Testis (tissue), 5 donors: ENCODE measurements at places on chromosomes 6 and 20. TPM values are rescaled to one million over a fixed set of nuclear protein-coding genes. Genes with fewer than 3 reads are reported as not detected.
A peak's percentile ranks its signal among the peaks of the same experiment; 100 is the strongest.

GRM4 gene
- 3.5 TPM for total RNA-seq

- H3K4me1 ChIP-seq: no peaks in the 10 kb centered on the region
- DNase-seq: no peak
- H3K27me3 ChIP-seq: no peaks in the 10 kb centered on the region
- no peak overlapping the region for H3K4me3 ChIP-seq
- no peaks in the 10 kb centered on the region for H3K36me3 ChIP-seq
These were observed 120.8 kb downstream of the MAFB start for GRCh38 chr20:40568200-40568599.

DNA sequence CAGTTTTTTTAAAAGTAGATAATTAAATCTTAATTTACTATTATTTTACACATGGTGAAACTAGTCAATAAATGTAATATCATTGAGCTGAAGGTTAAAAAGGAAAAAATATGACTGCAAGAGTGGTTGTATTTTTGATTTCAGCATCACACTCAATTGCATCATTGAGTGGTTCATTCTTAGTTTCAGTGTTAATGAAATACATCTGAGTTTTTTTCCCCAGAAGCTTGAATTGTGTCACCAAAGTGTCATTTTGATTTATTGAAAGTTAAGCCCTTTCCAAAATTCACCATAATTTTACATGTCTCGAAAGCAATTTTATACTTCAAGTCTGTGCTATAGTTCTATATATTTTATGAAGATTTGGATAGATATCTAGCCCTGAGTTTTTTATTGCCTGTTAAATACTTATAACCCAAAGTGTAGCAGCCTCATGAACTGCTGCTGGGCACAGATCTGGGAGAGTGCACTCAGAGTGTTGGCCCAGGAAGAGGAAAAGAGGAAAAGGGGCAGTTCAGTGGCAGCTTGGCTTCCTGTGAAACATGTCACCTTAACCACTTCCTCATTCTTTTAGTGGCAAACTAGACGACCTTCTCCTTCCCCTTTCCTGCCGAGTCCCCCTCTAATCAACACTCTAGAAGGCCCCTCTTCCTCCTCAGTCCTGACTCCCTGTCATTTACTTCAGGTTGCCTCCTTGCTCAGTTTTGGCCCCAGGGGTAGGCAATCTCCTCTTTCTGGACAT, 140.7 kb downstream of the ESR1 start:
- no peaks in the 10 kb centered on the region for H3K27me3 ChIP-seq
- no peak overlapping the region for H3K4me3 ChIP-seq
- H3K27ac ChIP-seq: no peak overlapping the region
- DNase-seq: no peak
- H3K36me3 ChIP-seq: no peaks in the 10 kb centered on the region
- H3K4me1 ChIP-seq: no peaks in the 10 kb centered on the region

GRCh38 chr6:31083742-31084354, 28.5 kb downstream of the C6orf15 start:
- DNase-seq: peak; percentile 41
- H3K36me3 ChIP-seq: no peaks in the 10 kb centered on the region
- H3K4me3 ChIP-seq: no peak overlapping the region
- H3K27ac ChIP-seq: no peak overlapping the region
- H3K4me1 ChIP-seq: peaks cover 5% of the 10 kb centered on the region
- H3K27me3 ChIP-seq: no peaks in the 10 kb centered on the region

LTV1 gene
- total RNA-seq: 18.5 TPM

GRCh38 chr6:31660381-31661261, at the start of gene C6orf47:
TSS of gene C6orf47 (minus strand) at chr6:31660778. CDS start at chr6:31659947, 831 bp downstream.
- peaks cover 42% of the 10 kb centered on the region for H3K4me1 ChIP-seq
- no peaks in the 10 kb centered on the region for H3K36me3 ChIP-seq
- peak within 1 kb of the TSS; percentile 85 for H3K27ac ChIP-seq
- DNase-seq: peak; percentile 92
- H3K4me3 ChIP-seq: peak within 1 kb of the TSS; percentile 79

- no peak for DNase-seq
- H3K27me3 ChIP-seq: no peaks in the 10 kb centered on the region
- peaks cover 19% of the 10 kb centered on the region for H3K4me1 ChIP-seq
- no peak overlapping the region for H3K27ac ChIP-seq
- H3K36me3 ChIP-seq: no peaks in the 10 kb centered on the region
These were observed 142.0 kb downstream of the DLL1 start for GRCh38 chr6:170148709-170149470.

DNA sequence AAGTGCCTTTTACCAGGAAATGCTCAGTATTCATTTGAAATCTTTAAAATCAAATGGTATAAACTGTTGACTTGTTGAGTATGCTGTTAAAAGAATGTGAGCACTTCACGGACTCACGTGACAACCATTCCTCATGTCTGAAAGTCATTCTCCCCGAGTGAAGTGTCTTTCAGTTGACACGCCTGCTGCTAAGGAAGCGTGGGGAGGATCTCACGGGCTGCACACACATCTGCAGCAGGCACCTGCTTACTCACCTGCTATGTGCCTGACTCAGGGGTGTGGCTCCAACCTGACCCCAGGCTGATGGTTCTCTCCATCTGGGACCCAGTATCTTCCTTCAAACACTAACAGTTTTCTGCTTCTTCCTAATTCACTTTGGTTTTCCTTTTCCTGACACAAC, 32.7 kb downstream of the WDR27 start:
- no peak overlapping the region for H3K27ac ChIP-seq
- H3K4me3 ChIP-seq: no peak overlapping the region
- no peaks in the 10 kb centered on the region for H3K27me3 ChIP-seq
- H3K36me3 ChIP-seq: no peaks in the 10 kb centered on the region

BMP2 gene
- total RNA-seq: 3.8 TPM

- H3K4me3 ChIP-seq: no peak overlapping the region
- H3K36me3 ChIP-seq: no peaks in the 10 kb centered on the region
- H3K4me1 ChIP-seq: peaks cover 9% of the 10 kb centered on the region
These were observed 28.9 kb downstream of the EIF2S2 start for GRCh38 chr20:34083137-34083536.

OCSTAMP gene
- not detected for total RNA-seq

DNA sequence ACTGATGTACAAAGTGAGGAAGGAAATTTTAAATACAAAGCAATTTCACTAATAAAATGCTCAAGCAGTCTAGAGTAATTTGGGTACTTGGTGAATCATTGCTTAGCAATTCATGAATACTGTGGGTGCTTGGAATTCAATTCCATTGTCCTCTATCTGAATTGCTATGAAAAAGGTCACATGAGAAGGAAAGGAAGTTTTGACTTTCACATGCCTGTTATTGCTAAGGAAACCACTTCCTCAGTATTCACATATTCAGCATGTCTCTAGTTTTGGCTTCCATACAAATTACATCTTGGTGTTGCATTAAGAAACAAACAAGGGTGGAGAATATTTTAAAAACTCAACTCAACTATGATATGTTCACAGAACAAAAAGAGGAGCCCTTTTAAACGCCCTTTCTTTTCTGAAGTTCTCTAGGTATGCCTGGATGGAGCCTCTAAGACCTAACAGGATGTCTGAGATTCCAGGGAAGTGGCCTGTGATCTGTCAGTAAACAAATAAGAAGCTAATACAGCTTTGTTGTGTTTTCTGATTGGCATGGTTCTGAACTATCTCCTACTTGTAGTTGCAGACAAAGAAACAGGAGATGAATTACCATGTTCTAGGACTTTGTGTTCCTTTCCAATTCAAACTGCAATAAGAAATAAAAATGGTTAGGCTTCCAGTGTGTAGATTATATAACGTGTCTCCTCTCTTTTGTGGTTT, 190.4 kb downstream of the OGFRL1 start:
- no peaks in the 10 kb centered on the region for H3K4me1 ChIP-seq
- no peaks in the 10 kb centered on the region for H3K27me3 ChIP-seq
- no peak for DNase-seq

GRCh38 chr20:46307999-46308257, 370 bp downstream of the CDH22 start:
- H3K4me3 ChIP-seq: peak overlapping the region; percentile 53
- H3K36me3 ChIP-seq: no peaks in the 10 kb centered on the region
- H3K27ac ChIP-seq: no peak overlapping the region
- no peaks in the 10 kb centered on the region for H3K27me3 ChIP-seq
- no peak for DNase-seq

GRCh38 chr6:93675856-93676417, 256.6 kb upstream of the EPHA7 start:
- H3K4me3 ChIP-seq: no peak overlapping the region
- H3K4me1 ChIP-seq: no peaks in the 10 kb centered on the region
- H3K27ac ChIP-seq: no peak overlapping the region
- no peaks in the 10 kb centered on the region for H3K27me3 ChIP-seq
- no peak for DNase-seq

- H3K4me1 ChIP-seq: peaks cover 16% of the 10 kb centered on the region
- H3K4me3 ChIP-seq: peak overlapping the region; percentile 60
- peak overlapping the region; percentile 67 for H3K27ac ChIP-seq
These were observed 1.9 kb downstream of the ID1 start for GRCh38 chr20:31606804-31607639.

PRICKLE4 gene
- 1.9 TPM for total RNA-seq

PKIB gene
- total RNA-seq: 3.3 TPM

DNA sequence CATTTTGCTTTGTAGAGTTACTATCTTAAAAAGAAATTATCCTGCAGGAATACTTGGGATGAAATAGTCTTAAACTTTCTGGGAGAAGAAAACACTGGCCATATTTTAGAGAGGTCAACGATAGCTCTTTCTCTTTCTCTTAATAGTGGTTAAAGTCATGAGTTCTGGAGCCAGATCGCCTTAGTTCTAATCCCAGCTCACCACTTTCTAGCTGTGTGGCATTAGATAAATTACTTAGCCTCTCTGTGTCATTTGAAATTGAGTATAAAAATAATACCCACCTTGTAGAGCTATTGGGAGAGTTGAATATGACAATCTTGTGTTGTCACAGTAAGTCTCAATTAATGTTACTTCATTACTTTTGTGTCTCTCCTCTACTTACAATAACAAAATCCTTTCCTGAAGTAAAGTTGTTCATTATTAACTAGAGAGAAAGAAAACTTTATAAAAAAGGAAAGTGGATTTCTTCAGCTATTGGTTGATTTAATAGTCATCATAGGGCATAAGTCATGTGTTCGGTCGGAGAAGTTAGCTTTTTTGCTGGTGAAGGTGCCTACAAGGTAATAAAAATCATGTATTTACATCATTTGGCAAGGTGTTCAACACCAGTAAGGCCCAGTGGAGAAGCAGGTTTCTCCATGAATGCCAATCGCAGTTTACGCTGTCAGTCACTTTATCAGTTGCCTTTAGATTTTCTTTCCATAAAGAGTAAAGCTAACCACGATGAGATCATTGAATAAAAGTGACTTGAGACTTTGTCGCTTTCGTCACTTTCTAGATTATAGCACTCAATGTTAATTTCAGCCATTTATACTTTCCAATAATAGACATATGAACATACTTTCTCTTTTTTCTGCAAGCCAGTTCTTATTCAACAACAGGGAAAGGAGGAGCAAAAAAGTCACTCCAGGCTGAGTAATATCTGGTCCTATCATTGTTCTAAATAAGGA, 2.0 kb downstream of the NEDD9 start:
- H3K27ac ChIP-seq: peak overlapping the region; percentile 84
- H3K27me3 ChIP-seq: no peaks in the 10 kb centered on the region
- no peaks in the 10 kb centered on the region for H3K36me3 ChIP-seq
- no peak for DNase-seq
- H3K4me3 ChIP-seq: peak overlapping the region; percentile 67

GRCh38 chr20:38321959-38322598, 18.1 kb downstream of the BPI start:
- no peaks in the 10 kb centered on the region for H3K36me3 ChIP-seq
- DNase-seq: peak; percentile 70
- no peaks in the 10 kb centered on the region for H3K4me1 ChIP-seq

MAFB gene
- total RNA-seq: 17.7 TPM

DNA sequence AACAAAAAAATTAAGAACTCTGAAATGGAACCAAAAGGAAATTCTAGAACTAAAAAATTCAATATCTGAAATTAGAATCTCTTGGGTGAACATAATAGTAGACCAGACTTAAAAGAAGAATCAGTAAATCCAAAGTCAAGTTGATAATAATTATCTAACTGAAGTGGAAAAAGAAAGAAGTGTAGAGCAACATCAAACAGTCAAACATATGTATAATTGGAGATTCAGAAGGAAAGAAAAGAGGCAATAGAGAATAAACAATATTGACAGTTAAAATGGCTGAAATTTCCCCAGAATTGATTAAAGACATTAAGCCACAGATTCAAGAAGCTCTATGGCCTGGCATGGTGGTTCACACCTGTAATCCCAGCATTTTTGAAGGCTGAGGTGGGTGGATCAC, 383.6 kb downstream of the PREX1 start:
- no peaks in the 10 kb centered on the region for H3K27me3 ChIP-seq
- H3K27ac ChIP-seq: no peak overlapping the region
- H3K4me1 ChIP-seq: no peaks in the 10 kb centered on the region
- no peaks in the 10 kb centered on the region for H3K36me3 ChIP-seq

GRCh38 chr6:144266091-144266649, 19.0 kb upstream of the UTRN start:
- DNase-seq: peak; percentile 21
- H3K27ac ChIP-seq: no peak overlapping the region
- H3K4me1 ChIP-seq: no peaks in the 10 kb centered on the region
- no peaks in the 10 kb centered on the region for H3K27me3 ChIP-seq
- H3K36me3 ChIP-seq: no peaks in the 10 kb centered on the region
- no peak overlapping the region for H3K4me3 ChIP-seq

ENPP4 gene
- total RNA-seq: 21.1 TPM

- H3K4me1 ChIP-seq: no peaks in the 10 kb centered on the region
- no peaks in the 10 kb centered on the region for H3K27me3 ChIP-seq
- H3K27ac ChIP-seq: no peak overlapping the region
- no peaks in the 10 kb centered on the region for H3K36me3 ChIP-seq
- DNase-seq: no peak
- no peak overlapping the region for H3K4me3 ChIP-seq
These were observed 953.7 kb downstream of the TFAP2A start for GRCh38 chr6:9461188-9461587.

DNA sequence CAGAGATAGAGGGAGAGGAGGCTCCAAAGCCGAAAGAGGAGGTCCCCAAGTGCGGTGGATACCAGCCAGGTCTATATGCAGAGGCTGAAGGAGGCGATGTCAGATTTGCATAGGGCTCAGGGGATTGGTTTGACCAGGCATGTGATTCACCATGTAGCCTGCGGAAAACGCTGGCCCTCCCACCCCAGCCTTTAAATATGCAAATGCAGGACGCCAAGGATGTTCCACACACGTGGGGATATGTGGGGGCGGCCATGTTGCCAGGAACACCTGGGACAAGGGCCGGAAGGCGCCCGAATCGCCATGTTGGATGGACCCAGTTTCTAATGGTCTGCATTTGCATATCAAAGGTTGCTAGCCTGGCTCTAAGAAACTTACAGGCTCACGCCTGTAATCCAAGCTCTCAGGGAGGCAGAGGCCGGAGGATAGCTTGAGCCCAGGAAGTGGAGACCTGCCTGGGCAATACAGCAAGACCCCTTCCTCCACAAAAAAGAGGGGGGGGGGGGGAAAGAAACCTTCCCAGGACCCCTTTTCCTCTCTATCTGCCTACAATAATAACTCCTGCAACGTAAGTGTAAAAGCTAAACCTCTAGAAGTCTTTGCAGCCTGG, 110.5 kb downstream of the TULP4 start:
- H3K36me3 ChIP-seq: no peaks in the 10 kb centered on the region
- no peak overlapping the region for H3K4me3 ChIP-seq
- H3K27ac ChIP-seq: no peak overlapping the region
- no peaks in the 10 kb centered on the region for H3K4me1 ChIP-seq
- DNase-seq: peak; percentile 39
- no peaks in the 10 kb centered on the region for H3K27me3 ChIP-seq

RAB5IF gene
- 75.7 TPM for total RNA-seq

- no peaks in the 10 kb centered on the region for H3K4me1 ChIP-seq
- H3K27ac ChIP-seq: no peak overlapping the region
- H3K36me3 ChIP-seq: no peaks in the 10 kb centered on the region
- no peaks in the 10 kb centered on the region for H3K27me3 ChIP-seq
- H3K4me3 ChIP-seq: no peak overlapping the region
These were observed 91.8 kb upstream of the NHSL1 start for GRCh38 chr6:138590796-138591709.
